ENCODE measurements at places on chromosomes 6 and 20. TPM values are rescaled to one million over a fixed set of nuclear protein-coding genes. Genes with fewer than 3 reads are reported as not detected.

GRCh38 chr6:87243812-87244211, 78.6 kb upstream of the SMIM8 start:
- DNase-seq = no peak

DNA sequence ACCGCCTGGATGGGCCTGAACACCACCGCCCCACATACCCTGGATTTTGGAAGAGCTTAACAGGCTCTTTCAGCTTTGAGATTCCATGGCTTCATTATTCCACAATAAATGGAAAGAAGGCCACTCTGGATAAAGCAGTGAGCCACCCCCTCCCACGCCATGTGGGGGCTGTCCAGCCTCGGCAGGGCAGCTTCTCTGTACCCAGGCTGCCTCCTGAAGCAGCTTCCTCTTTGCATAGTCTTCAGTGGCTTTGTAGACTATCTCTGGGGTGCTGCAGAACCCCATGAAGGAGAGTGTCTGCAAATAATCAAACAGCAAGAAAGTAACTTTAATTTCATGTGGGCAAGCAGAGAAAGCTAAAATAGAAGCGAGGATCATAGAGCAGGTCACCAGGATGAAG, 96.6 kb upstream of the NXT1 start:
- DNase-seq = no peak

- no peak for DNase-seq
Measured at GRCh38 chr6:15026832-15027231, 219.0 kb upstream of the JARID2 start.

DNA sequence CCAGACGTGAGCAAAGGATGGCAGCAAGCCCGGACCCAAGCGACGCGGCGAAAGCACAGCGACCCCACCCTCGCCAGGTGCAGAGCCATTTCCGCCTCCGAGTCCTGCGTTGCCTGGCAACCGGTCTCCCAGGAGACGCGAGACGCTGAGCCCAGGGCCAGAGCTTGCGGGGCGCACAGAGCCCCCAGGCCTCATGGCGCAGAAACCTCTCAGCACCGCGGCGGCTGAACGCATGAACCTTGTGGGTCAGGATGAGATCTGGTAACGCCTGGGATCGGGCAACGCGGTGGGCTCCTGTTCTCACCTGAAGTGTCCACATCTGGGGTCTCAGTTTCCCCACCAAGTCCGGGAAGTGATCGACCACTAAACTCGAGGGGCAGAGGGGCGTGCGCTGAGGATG, 77.7 kb downstream of the ANKRD60 start:
- no peak for DNase-seq

DNA sequence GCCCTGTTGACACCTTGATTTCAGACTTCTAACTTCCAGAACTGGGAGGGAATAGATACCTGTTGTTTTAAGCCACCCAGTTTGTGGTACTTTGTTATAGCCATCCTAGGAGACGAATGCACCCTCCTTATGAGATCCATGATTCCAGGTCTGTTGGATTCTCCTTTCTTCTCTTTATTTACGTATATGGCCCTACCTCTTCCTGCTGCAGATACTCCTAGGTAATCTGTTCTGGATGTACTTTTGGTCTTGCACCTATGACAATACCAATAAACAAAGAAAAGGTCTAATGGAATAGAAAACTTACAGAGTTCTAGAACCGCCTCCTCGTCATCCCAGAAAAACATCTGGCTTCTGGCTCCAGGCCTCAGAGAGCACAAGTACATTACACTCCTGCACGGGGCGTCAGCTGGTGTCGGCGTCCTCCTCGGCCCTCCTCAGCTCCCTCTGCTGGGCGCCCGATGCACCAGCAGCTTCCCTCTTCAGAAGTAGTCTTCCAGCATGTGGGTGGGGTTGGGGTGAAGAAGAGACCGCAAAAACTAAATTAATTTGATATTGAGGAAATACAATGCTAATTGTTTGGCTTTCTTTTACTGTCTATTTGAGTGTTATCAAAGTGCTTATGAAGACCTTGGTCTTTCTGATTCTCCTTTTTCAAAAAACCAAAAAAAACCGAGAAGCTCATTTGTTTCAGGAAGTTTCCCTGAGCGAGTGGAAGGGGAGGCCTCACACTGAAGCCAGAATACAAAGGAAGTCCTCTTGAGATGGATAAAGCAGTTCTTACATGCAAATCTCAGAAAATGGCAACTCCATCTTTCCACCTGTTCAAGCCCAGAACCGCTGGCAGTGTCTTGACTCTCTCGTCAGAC, 9.7 kb upstream of the ATXN1 start:
- DNase-seq = peak; percentile 92

- no peak for DNase-seq
Measured at GRCh38 chr20:45503403-45503802, 12.0 kb downstream of the SPINT3 start.

GRCh38 chr20:61436283-61436666, 184.2 kb downstream of the CDH4 start:
- no peak for DNase-seq

DNA sequence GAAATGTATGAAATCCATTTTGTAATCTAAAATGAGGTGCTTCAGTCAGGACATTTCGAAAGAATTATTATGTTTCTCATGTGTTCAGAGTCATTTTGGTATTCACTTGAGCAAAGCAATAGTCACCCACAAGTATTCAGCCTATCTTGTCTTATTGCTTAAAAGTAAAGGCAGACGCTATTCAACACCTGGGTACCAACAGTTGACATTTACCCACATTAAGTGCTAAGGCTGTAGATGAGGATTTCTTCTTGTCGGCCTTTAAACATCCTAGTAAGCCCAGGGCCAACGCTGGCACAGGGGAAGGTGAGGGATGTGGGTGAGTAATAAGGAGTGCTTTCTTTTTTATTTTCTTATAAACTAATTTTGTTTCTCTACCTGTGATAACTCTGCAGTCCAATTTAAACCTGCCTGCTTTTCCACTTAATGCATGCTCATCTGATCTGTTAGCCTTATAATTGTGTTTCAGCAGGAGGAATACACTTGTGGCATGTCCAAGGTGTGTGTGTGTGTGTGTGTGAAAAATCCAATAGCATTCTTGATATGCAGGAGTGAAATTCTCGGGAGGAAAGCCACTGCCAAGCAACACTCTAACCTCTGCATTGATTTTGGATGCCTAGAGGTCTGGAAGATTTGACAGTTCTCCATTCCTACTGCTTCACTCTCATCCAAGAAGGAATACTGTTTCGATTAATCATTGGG, 252.0 kb downstream of the SOX4 start:
- no peak for DNase-seq

DNA sequence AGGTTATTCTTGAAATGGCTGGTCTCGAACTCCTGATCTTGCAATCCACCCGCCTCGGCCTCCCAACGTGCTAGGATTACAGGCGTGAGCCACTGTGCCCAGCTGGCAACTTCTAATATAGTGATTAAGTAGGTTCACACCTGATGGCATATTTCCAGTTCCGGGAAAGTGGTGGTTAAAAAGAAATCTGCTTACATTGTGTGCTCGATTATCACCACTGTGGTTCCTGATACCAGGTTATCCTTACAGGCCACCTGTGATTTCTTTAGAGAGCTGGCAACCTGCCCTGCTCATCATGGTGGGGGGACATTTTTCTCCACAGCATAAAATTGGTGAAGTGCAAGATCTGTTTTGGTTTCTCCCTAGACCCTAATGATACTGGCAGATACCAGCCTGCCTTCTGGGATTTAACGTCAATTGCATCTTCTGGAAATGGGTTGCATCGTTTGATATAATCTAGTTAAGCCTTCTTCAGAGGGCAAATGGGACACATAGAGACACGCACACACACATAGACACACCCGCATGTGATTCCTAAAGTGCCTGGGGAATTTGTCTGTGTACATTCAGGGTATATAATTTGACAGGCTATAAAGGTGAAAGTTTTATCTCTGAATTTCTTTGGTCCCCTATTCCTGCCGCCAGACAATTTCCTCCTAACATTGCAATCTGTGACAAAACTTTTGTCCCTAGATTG, 49.7 kb upstream of the CITED2 start:
- DNase-seq = no peak

GRCh38 chr20:46558511-46558959, 8.1 kb upstream of the OCSTAMP start:
- no peak for DNase-seq

DNA sequence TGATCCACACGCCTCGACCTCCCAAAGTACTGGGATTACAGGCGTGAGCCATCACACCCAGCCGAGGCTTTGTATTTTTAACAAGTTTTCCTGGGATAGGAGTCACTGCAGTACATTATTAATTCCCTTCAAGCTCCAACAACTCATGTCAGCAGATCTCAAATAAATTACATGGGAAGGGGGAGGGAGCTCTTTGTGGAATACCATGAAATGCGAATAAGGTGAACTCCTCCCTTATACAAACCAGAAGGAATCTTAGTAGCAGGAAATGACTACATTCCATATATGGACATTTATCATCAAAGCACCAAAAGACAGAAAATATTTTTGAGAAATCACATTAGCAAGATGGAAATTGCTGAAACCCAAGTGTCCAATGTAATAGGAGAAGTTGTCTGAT, 2.9 kb downstream of the GSS start:
- no peak for DNase-seq

- no peak for DNase-seq
Measured at GRCh38 chr6:167424060-167424673, 99.3 kb downstream of the TTLL2 start.

DNA sequence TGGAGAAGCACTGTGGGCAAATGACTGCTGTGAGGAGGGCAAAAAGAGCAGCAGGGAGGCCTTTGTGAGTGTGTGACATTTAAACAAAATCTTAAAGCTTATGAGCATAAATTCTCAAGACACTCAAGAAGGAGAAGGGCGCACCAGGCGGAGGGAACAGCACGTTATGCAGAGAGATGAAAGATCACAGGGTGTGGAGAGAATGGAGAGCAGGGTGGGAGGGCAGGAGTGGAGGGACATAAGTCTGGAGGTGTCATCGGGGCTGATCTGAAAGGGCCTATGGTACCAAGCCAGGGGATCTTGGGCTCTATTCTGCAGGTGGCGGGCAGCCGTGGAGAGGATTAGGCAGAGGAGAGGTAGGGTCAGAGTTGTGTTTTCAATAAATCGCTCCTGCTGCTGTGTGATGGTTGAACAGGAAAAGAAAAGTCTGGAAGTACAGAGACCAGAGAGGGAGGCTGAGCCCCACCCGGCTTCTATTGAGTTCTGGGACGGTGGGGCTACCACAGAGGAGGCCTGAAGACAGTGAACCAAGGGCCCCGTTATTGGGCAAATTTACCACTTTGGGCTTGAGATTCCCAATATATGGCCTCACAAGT, 24.3 kb upstream of the DLGAP4 start:
- peak; percentile 24 for DNase-seq

The RNF39 gene
- not detected for total RNA-seq

The RSPH4A gene
- total RNA-seq = under 0.01 TPM

The ASCC3 gene
- 25.5 TPM for total RNA-seq

The SLC22A2 gene
- total RNA-seq = 0.36 TPM

Measured in sigmoid colon (tissue), 7 donors.